GM03348 (cell line): ENCODE measurements at places on chromosomes 6 and 20.
A peak's percentile ranks its signal among the peaks of the same experiment; 100 is the strongest.

- DNase-seq: peak; percentile 87
These were observed 3.5 kb upstream of the TGIF2 start for GRCh38 chr20:36569847-36570429.

GRCh38 chr6:162184465-162184864, 543.1 kb downstream of the PRKN start:
- DNase-seq: no peak

DNA sequence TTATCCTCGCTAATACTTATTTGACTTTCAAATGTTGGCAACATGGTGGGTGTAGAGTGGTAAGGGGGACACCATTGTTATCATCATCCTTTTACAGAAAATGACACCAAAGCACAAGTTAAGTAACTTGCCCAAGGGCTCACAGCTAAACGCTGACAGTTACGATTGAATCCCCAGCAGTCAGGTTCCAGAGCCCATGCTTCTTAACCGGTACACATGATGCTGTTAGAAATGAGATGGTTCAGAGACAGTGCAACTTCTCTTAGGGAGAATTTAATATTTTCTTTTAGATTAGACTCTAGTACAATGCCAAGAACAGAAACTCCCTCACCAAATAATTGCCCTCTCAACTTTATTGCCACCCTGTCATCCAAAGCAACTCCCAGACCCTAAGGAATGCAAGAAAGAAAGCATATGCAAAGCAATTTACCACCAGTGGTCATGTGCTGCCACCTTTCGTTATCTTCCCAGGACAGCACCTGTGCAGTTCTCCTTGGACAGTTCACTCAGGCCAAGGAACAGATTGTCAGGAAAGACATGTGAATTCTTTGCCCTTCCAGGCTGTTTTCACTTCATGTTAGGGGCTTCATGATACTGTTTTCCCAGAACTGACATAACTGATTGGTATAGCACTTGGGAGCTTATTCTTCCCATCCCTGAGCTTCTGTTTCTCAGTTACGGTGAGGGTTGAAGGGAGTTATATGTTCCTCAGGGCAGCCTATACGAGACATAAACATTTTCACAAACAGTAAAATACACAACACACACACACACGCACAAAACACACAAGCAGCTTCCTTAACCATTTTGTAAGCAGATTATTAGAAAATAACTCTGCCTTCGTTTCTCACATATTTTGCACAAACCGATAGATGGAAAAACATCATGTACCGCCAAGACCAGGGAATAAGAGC, 5.1 kb downstream of the HLA-DMA start:
- no peak for DNase-seq

DNA sequence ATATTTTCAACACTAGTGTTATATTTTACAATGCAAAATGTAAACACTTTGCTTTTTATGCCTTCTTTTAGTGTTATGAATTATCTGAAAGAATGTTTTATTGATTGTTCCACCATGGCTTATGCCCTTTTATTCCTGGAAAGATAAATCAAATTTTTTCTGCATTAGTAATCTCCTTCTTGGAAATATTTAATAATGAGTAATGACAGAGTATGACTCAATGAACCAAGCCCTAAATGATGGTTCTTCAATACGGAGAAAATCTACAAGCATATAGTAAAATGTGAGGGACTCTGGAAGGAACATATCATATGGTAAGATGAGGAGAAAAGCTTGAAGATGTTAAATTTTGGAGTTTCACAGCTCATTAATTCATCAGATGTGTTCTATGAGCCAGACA, 929.6 kb downstream of the C6orf118 start:
- no peak for DNase-seq

DNA sequence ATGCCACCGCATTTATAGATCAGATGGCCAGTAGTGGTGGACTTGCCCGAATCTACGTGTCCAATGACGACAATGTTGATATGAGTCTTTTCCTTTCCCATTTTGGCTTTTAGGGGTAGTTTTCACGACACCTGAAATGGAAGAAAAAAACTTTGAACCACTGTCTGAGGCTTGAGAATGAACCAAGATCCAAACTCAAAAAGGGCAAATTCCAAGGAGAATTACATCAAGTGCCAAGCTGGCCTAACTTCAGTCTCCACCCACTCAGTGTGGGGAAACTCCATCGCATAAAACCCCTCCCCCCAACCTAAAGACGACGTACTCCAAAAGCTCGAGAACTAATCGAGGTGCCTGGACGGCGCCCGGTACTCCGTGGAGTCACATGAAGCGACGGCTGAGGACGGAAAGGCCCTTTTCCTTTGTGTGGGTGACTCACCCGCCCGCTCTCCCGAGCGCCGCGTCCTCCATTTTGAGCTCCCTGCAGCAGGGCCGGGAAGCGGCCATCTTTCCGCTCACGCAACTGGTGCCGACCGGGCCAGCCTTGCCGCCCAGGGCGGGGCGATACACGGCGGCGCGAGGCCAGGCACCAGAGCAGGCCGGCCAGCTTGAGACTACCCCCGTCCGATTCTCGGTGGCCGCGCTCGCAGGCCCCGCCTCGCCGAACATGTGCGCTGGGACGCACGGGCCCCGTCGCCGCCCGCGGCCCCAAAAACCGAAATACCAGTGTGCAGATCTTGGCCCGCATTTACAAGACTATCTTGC, 725 bp downstream of the EEF1A1 start:
- peak; percentile 77 for DNase-seq

DNA sequence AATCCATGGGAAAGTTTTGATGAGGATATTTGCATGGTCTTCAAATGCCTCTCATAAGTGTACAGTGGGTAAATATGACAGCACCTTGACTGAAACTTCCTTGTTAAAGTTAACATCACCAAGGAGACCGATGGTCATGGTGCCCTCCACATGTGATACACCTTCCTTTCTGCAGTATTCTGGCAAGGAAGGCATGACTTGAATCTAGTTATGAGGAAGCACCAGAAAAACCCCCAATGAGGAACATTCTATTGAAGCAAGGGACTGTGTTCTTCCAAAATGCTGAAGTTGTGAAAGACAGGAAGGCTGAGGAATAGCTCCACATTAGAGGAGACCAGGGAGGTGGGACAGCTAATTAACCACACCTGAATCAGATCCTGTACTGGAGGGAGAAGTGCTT, 118.3 kb downstream of the SLC24A3 start:
- no peak for DNase-seq

DNA sequence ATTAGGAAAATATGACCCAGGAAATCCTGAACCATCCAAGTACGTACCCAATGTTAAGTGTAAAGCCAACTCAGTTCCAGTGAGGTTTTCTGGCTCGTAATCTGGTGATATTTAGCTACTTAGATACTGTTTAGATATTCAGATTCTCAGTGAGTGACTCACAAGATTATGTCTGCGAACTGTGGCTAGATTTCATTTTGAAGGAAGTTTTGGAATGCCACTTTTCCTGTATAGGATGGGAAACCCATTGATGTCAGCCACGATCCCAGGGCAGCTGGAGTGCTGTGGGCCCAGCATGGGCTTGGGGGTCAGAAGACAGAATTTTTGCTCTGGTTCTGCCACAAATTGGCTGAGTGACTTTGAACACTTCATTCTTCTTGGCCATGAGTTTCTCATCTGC, 76.3 kb downstream of the TMEM170B start:
- DNase-seq: peak; percentile 61

GRCh38 chr20:64064145-64064698, 1.2 kb downstream of the TCEA2 start:
- DNase-seq: peak; percentile 76

DNA sequence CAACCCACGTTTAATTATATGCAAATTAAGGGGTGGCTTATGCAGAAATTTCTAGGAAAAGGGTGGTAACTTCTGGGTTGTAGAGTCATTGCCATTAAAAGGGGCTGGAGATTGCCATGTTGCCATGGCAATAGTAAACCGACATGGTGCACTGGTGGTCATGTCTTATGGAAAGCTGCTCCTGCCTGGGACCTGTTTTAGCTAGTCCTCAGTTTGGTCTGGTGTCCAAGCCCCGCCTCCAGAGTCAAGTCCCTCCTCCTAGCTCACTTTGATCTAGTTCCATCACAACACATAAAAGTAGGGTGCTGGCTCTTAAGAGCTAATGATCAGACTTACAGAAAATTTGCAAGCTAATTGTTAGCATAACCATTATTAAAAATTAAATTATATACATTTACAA, 5.3 kb downstream of the SLC22A2 start:
- DNase-seq: no peak

DNA sequence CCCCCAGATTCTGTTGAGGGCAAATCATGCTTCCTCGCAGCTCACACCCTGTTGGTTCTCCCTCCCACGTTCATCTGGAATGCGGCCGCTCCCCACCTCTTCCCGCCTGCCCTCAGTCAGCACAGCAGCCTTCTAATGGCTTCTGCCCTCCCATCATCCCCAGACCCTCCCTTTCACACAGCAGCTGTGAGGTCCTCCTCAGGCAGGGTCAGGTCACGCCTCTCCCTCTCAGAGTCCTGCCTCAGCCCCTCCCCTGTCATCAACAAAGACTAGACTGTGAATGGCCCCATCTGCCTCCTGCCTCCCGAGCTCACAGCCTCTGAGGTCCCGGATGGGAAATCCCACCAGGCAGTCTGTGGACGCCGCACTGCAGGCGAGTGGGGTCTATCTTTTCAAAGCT, 7.9 kb upstream of the BHLHE23 start:
- DNase-seq: no peak
